Liver (tissue), 10 donors: ENCODE measurements at places on chromosomes 12 and 14.

- no peaks in the 10 kb centered on the region for H3K4me1 ChIP-seq
- H3K27me3 ChIP-seq = no peaks in the 10 kb centered on the region
- H3K36me3 ChIP-seq = no peaks in the 10 kb centered on the region
- no peak overlapping the region for H3K27ac ChIP-seq
- DNase-seq = no peak
- H3K4me3 ChIP-seq = no peak overlapping the region
Measured at GRCh38 chr12:9736936-9737705, 4.2 kb upstream of the CLECL1 start.

DNA sequence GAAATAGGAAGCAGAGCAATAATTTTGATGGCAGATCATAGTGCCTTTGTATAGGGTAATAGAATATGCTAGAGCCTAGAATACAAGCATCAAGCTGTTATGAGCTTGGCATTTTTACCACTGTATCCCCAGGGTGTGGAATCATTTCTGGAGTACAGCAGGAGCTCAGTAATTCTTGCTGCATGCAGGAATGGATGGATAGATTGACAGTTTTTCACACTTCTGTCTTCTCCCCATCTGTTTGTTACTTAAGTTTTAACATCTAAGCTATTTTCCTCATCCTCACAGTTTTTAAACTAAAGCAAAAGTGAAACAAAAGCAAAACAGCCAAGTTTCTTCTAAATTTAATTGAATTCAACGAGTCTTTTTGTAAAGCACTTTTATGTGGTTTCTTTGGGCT lies 32.6 kb downstream of the ALG10 start:
- no peak overlapping the region for H3K27ac ChIP-seq
- H3K27me3 ChIP-seq = no peaks in the 10 kb centered on the region
- H3K36me3 ChIP-seq = no peaks in the 10 kb centered on the region
- no peaks in the 10 kb centered on the region for H3K4me1 ChIP-seq
- H3K4me3 ChIP-seq = no peak overlapping the region
- DNase-seq = no peak

DNA sequence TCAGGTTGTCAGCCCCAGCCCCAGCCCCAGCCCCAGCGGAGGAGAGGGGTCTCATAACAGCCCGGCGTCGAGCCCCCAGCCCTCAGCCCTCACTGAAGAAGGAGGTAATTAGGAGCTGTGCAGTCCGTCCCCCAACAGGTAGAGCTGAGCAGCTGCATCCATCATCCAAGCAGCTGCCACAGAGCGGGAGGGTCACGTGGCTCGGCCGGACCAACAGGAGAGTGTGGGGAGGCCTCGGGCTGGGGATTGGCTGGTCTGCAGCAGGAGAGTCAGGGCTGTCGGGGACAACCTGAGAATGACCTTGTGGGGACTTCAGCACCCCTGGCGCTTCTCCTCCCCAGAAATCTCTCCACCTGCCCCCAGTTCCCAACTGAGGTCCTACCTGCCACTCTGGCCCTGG lies 29.6 kb downstream of the SMUG1 start:
- H3K4me3 ChIP-seq = no peak overlapping the region
- H3K36me3 ChIP-seq = no peaks in the 10 kb centered on the region
- H3K27me3 ChIP-seq = no peaks in the 10 kb centered on the region
- H3K27ac ChIP-seq = no peak overlapping the region
- no peak for DNase-seq
- H3K4me1 ChIP-seq = no peaks in the 10 kb centered on the region

DNA sequence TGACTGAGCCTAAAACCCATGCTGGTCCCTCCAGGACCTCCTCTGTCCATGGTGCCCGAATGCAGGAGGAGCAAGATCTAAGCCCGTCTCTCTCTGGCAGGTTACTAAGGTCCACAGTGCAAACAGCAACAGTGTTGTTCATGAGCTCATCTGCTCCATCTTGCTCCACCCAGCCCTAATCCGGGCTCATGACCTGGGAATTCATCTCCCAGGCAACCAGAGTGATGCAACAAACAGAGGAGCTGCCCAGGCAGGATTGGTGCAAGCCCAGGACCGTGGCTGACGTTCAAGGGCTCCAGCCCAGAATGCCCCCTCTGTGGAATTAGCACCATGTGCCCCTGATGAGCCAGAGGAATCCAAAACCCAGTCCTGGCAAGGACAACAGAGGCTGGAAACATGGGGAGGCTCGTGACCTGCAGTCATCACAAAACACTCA lies 29.9 kb downstream of the HSPB8 start:
- peaks cover 4% of the 10 kb centered on the region for H3K27me3 ChIP-seq
- H3K27ac ChIP-seq = no peak overlapping the region
- H3K36me3 ChIP-seq = no peaks in the 10 kb centered on the region
- DNase-seq = no peak
- H3K4me1 ChIP-seq = no peaks in the 10 kb centered on the region

- no peaks in the 10 kb centered on the region for H3K4me1 ChIP-seq
- H3K4me3 ChIP-seq = no peak overlapping the region
- no peak for DNase-seq
- no peak overlapping the region for H3K27ac ChIP-seq
- no peaks in the 10 kb centered on the region for H3K36me3 ChIP-seq
Measured at GRCh38 chr12:131108177-131108955, 154.7 kb downstream of the ADGRD1 start.

- peak overlapping the region; percentile 30 for H3K4me3 ChIP-seq
- peaks cover 7% of the 10 kb centered on the region for H3K4me1 ChIP-seq
- DNase-seq = peak; percentile 97
- H3K36me3 ChIP-seq = no peaks in the 10 kb centered on the region
Measured at GRCh38 chr14:22852940-22853767, 16.8 kb downstream of the MMP14 start.

GRCh38 chr12:82952946-82953345 lies 266.2 kb downstream of the TMTC2 start:
- H3K4me3 ChIP-seq = no peak overlapping the region
- no peak overlapping the region for H3K27ac ChIP-seq
- H3K36me3 ChIP-seq = no peaks in the 10 kb centered on the region
- no peaks in the 10 kb centered on the region for H3K4me1 ChIP-seq
- DNase-seq = no peak

DNA sequence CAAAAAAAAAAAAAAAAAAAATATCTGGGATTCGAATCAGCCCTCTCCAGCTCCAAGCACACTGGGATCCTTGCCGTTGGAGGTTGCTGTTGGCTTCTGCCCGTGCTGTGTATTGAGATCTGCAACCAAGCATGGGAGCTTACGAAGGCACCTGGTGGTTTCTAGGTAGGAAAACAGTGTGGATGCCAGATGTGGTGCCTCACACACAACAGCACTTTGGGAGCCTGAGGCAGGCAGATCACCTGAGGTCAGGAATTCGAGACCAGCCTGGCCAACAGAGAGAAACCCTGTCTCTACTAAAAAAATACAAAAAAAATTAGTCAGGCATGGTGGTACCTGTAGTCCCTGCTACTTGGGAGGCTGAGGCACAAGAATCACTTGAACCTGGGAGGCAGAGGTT lies 47.4 kb downstream of the ATF7 start:
- no peak for DNase-seq
- no peak overlapping the region for H3K4me3 ChIP-seq
- no peaks in the 10 kb centered on the region for H3K4me1 ChIP-seq
- no peaks in the 10 kb centered on the region for H3K27me3 ChIP-seq
- H3K36me3 ChIP-seq = peaks cover 4% of the 10 kb centered on the region

- H3K27me3 ChIP-seq = no peaks in the 10 kb centered on the region
- no peaks in the 10 kb centered on the region for H3K36me3 ChIP-seq
- no peak for DNase-seq
- no peak overlapping the region for H3K4me3 ChIP-seq
- peak overlapping the region; percentile 5 for H3K27ac ChIP-seq
Measured at GRCh38 chr12:120252071-120252906, 13.2 kb downstream of the PXN start.

- DNase-seq = no peak
- no peaks in the 10 kb centered on the region for H3K27me3 ChIP-seq
- no peak overlapping the region for H3K4me3 ChIP-seq
- no peak overlapping the region for H3K27ac ChIP-seq
- H3K4me1 ChIP-seq = no peaks in the 10 kb centered on the region
Measured at GRCh38 chr12:51118706-51119105, 35.3 kb upstream of the CSRNP2 start.

GRCh38 chr12:92436856-92437255 lies 265.9 kb upstream of the PLEKHG7 start:
- H3K4me3 ChIP-seq = no peak overlapping the region
- H3K27ac ChIP-seq = no peak overlapping the region
- no peak for DNase-seq
- no peaks in the 10 kb centered on the region for H3K4me1 ChIP-seq
- H3K27me3 ChIP-seq = no peaks in the 10 kb centered on the region
- H3K36me3 ChIP-seq = no peaks in the 10 kb centered on the region

GRCh38 chr12:24724814-24725213 lies 224.1 kb downstream of the BCAT1 start:
- no peaks in the 10 kb centered on the region for H3K4me1 ChIP-seq
- no peaks in the 10 kb centered on the region for H3K27me3 ChIP-seq
- no peak for DNase-seq
- H3K36me3 ChIP-seq = no peaks in the 10 kb centered on the region
- no peak overlapping the region for H3K27ac ChIP-seq

GRCh38 chr14:56805992-56806727 lies 4.1 kb downstream of the OTX2 start:
- peaks cover 45% of the 10 kb centered on the region for H3K27me3 ChIP-seq
- H3K4me1 ChIP-seq = peaks cover 11% of the 10 kb centered on the region
- H3K27ac ChIP-seq = no peak overlapping the region
- H3K36me3 ChIP-seq = no peaks in the 10 kb centered on the region
- no peak for DNase-seq

GRCh38 chr12:122205053-122205925 lies 1.8 kb downstream of the B3GNT4 start:
- H3K27ac ChIP-seq = no peak overlapping the region
- peaks cover 9% of the 10 kb centered on the region for H3K4me1 ChIP-seq
- H3K36me3 ChIP-seq = peaks cover 7% of the 10 kb centered on the region
- no peaks in the 10 kb centered on the region for H3K27me3 ChIP-seq
- no peak for DNase-seq

DNA sequence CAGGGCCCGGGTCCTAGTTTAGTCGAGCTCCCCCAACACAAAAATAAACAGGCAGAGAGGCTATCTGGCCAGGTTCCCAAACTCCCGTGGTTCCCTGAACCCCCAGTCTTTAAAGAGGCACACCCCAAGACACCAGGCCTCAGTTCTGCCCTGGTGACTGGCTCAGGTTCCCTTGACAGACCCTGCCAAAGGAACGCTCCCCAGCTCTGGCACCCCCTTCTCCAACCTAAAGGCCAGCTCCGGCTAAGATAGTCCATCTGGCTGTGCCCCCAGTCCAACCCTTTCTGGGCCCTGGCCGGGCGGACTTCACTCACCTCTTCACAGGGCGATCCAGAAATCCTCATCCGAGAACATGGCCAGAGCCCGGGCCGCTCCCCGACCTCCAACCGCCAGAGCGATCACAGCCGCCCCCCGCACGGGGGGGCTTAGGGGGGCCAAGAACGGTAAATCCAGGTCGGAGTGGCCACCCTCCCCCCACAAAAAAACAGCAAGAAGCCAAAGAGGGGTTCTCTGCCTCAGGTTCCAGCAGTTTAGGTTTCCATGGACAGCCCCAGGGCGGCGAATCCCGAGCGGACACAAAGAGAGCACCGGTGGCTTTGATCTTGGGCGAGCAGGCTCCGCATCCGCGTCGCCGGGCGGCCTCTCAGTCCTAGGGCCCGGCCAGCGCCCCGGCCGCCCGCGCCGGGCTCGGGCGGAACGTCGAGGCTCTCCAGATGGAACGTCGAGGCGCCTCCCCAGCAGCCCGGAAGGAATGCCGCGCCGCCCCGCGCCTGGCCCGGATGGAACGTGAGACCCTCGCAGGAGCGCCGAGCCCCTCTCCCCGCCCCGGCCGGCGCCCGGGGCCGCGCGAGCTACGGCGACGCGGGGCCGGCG lies 1.1 kb downstream of the KMT2D start:
- no peaks in the 10 kb centered on the region for H3K27me3 ChIP-seq
- H3K4me1 ChIP-seq = peaks cover 11% of the 10 kb centered on the region
- H3K36me3 ChIP-seq = no peaks in the 10 kb centered on the region
- peak overlapping the region; percentile 91 for H3K4me3 ChIP-seq
- H3K27ac ChIP-seq = peak overlapping the region; percentile 95

GRCh38 chr14:50874757-50875156 lies 2.9 kb downstream of the ABHD12B start:
- no peaks in the 10 kb centered on the region for H3K4me1 ChIP-seq
- no peak for DNase-seq
- H3K4me3 ChIP-seq = no peak overlapping the region
- H3K27ac ChIP-seq = no peak overlapping the region
- no peaks in the 10 kb centered on the region for H3K27me3 ChIP-seq

DNA sequence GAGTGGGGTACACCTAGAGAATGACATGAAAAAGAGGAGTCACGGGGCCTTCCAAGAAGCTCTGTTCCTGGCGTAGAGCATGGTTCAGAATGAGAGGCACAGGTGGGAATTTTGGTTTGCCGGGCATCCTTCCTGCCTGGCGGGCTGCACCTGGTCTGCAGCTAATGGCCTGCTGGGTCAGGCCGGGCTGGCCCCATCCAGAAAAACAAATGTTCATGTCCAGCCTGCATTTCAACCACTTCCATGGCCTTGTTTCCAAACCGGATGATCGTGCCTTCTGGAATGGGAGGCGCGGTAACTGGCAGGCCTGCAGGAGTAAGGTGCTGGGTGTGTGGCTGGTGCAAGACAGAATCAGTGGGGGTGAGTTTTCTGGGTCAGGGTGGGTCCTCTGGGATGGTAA lies 14.4 kb downstream of the TEAD4 start:
- no peaks in the 10 kb centered on the region for H3K36me3 ChIP-seq
- no peaks in the 10 kb centered on the region for H3K27me3 ChIP-seq
- H3K4me1 ChIP-seq = no peaks in the 10 kb centered on the region
- no peak for DNase-seq
- no peak overlapping the region for H3K27ac ChIP-seq

GRCh38 chr12:124694250-124694649 lies 126.8 kb upstream of the NCOR2 start:
- no peak for DNase-seq
- H3K4me1 ChIP-seq = no peaks in the 10 kb centered on the region
- H3K27ac ChIP-seq = no peak overlapping the region
- H3K36me3 ChIP-seq = no peaks in the 10 kb centered on the region
- H3K4me3 ChIP-seq = no peak overlapping the region

DNA sequence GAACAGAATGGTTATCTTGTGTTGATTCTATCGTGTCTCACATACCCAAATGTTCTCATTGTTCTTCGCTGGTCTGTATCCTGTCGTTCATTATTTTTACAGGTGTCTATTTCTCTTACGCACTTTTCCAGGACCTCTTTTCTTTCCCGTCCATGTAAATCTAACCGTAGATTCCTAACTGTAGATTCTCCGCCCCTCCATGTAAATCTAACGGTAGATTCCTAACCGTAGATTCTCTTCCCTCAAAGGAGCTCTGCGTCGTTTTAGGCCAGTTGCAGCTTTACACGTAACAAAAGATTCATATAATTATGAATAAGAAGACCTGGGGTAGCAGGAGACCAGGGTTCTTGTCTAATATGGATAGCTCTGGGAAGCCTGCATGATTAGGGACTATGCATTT lies 9.7 kb upstream of the ZNF605 start:
- H3K4me3 ChIP-seq = no peak overlapping the region
- H3K27me3 ChIP-seq = no peaks in the 10 kb centered on the region
- H3K4me1 ChIP-seq = no peaks in the 10 kb centered on the region
- no peaks in the 10 kb centered on the region for H3K36me3 ChIP-seq

- no peaks in the 10 kb centered on the region for H3K27me3 ChIP-seq
- no peak overlapping the region for H3K27ac ChIP-seq
- H3K4me3 ChIP-seq = no peak overlapping the region
Measured at GRCh38 chr14:75132382-75133086, 5.7 kb upstream of the NEK9 start.

GRCh38 chr14:98864211-98864610 lies 407.8 kb downstream of the BCL11B start:
- no peak overlapping the region for H3K4me3 ChIP-seq
- DNase-seq = no peak
- H3K27me3 ChIP-seq = no peaks in the 10 kb centered on the region
